Foreskin fibroblast (primary cell): ENCODE measurements at places on chromosomes 1 and 21.

DNA sequence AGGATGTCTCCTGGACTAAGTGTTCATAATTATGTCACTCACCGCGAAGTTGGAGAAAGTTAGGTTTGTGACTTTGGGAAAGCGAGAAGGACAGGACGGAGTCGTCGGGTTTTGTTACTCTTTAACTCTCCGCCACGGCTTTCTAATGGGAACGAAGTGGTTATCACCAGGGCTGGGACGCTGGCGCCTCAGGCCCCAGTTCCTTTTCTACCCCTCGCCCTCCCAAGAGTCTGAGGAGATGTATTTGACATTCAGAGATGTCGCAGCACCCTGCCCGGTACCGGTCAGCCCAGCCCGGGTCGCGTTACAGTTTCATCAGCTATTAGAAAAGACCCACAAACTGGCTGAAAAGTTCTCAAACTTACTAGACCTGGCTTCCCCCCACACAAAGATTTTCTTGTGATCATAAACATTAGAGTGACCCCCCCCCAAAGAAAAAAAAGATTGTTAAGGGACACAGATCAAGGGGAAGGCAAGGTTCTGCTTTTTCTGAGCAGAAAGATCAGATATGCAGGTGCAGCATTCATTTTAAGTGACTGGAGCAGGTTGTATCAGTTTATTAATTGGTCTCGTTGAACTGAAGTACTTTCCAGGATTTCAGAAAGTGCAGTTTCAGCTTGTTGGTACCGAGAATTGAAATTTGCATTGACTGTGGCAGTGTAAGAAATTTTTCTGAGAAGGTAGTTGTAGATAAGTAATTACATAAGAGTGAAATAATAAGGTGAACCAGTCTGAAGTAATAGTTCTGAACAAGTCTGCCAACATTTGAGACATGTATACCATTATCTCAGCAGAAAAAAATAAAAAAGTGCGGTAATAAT lies 859 bp upstream of the ZBTB18 start:
- DNase-seq: no peak

DNA sequence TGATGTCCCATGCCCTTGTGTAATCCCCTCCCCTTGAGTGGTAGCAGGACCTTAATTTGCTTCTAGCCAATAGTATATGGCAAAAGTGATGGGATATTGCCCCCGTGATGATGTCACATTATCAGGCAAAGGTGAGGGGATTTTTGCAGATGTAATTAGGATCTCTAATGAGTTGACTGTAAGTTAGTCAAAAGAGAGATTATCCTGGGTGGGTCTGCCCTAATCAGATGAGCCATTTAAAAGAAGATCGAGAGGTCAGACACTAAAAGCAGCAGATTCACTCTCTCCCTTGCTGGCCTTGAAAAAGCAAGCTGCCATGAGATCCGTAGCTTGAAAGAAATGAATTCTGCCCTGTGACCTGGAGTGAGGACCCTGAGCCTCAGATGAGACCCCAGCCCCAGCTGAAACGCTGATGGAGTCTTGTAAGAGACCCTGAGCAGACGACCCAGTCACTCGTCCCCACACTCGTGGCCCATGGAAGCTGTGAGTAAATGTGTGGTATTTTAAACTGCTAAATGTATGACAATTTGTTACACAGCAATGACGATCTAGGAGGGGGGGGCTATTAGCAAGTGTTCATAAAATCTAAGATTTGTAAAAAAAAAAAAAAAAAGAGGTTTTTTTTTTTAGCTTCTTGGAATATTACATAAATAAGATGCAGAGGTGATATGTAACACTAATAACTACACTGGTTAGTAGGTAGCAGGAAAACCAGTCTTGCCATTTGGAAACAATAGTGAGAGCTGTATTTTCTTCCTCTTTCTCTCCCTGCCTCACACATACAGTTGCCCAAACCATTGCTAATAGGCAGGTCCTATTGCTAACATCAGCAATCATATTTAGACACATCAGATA lies 50.3 kb upstream of the TARBP1 start:
- DNase-seq: no peak

DNA sequence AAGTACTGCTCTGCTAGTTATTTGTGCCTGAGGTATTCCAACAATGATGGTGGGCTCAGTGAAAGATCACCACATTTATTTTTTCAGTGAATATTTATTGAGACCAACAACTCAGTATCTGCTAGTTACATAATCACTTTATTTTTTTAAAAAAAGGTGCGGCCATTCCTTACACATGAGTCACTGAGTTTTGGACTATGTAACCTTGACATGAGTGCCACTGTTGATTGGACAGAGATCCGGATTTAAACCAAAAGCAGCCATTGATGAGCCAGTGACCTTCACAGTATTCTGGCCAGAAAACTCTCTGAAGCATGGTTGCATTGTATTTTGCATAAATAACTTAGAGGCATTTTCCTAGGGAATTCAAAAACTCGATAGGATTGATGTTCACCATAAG lies 79.5 kb downstream of the NUF2 start:
- DNase-seq: no peak

GRCh38 chr1:26043765-26044164 lies 2.2 kb downstream of the SLC30A2 start:
- DNase-seq: no peak

DNA sequence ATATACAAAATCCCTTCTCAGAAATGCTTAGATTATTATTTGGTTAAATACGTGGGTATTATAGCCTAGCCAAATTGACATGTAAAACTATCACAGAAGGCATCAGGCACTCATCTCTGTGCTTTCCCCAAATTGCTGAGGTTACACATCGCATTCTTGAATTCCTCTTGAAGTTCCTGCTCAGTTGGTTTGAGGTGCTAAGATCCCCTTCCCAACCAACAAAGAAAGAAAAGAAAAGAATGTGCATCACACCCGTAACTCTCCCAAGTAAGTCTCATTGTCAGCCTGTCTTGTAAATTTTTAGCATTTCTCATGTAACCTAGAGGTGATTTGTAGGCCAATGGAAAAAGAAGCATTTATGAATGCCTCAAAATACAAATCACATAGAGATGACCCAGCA lies 539.2 kb upstream of the PRMT6 start:
- DNase-seq: no peak

GRCh38 chr1:12372180-12372579 lies 142.3 kb downstream of the VPS13D start:
- no peak for DNase-seq

- no peak for DNase-seq
Observed at GRCh38 chr21:46569081-46569480, 35.8 kb downstream of the S100B start.

GRCh38 chr1:30312226-30312625 lies 411.2 kb downstream of the MATN1 start:
- no peak for DNase-seq

- DNase-seq: peak; percentile 56
Observed at GRCh38 chr21:45248893-45249381, 38.8 kb downstream of the POFUT2 start.

DNA sequence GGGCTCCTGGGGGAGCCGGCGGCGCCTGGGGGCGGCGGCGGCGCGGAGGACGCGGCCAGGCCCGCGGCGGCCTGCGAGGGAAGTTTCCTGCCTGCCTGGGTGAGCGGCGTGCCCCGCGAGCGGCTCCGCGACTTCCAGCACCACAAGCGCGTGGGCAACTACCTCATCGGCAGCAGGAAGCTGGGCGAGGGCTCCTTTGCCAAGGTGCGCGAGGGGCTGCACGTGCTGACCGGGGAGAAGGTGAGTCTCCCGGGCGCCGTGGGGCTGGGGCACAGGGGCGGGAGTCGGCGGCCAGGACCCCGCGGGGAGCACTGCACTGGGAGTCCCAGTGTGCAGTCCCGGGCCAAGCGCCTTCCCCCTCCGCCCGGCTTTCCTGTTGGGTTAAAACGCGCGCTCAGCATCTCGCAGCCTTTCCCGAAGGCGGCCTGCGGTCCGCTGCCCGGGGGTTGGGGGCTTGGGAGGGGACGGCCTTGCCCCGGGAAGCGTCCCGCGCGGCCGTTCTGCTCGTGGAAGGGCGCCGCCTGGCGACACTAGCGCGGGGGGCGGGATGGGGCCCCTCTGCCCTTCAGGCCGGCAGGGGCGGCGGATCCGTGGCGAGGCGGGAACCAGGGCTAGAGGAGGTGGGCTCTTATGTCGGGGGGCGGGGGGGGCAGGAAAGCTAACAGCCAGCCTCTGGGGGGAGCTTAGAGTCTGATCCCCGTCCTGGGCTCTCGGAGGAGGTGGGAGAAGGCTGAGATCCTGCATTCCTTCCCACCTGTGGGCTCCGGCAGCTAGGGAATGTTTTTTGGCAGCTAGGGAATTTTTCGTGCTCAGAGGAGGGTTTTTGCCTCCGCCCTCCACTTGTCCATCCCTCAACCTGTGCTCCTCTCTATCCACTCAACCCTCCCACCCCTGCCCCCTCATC lies 1.1 kb downstream of the HUNK start:
- DNase-seq: no peak

- no peak for DNase-seq
Observed at GRCh38 chr1:81712425-81712824, 88.3 kb upstream of the ADGRL2 start.

DNA sequence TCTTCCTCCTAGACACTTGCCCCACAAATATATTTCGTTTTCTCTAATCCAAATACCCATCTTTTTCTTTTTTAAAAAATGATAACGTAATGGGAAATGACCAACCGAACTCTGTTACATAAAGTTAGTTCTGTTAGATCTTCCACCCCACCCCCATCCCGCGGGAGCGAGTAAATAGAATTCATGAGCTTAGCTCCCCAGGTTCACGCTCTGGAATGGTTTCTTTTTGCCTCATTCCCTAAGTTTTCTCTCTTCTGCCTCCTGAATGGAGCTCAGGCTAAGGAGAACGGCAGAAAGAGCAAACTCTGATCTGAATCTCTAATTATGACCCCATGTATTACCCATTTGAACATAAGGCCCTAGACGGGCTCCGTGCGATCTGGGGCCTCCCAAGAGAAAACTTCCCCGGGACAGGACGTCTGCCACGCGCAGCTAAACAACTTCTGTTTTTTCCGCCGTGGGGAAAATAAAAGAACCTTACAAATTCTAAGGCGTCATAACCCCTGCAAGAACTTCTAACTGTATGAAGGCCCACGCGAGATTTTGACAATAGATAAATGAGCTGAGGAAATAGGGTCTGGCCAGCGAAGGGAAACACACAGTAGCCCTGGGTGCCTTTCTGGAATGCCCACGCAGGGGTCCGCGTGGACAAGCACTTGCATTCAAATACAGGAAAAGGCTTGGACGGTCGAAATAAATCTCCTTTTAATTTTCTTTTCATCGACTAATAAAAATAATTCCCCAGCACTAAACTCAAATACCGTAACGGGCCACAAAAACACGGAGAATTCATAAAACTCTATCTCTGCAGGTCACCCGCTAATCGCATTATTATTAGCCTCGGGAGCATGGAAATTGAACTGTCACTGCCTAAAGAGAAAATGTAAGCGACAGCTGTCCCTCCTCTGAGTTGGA lies 2.2 kb downstream of the TBX15 start:
- peak; percentile 33 for DNase-seq

GRCh38 chr1:207172885-207173284 lies 68.9 kb downstream of the C4BPA start:
- DNase-seq: no peak

DNA sequence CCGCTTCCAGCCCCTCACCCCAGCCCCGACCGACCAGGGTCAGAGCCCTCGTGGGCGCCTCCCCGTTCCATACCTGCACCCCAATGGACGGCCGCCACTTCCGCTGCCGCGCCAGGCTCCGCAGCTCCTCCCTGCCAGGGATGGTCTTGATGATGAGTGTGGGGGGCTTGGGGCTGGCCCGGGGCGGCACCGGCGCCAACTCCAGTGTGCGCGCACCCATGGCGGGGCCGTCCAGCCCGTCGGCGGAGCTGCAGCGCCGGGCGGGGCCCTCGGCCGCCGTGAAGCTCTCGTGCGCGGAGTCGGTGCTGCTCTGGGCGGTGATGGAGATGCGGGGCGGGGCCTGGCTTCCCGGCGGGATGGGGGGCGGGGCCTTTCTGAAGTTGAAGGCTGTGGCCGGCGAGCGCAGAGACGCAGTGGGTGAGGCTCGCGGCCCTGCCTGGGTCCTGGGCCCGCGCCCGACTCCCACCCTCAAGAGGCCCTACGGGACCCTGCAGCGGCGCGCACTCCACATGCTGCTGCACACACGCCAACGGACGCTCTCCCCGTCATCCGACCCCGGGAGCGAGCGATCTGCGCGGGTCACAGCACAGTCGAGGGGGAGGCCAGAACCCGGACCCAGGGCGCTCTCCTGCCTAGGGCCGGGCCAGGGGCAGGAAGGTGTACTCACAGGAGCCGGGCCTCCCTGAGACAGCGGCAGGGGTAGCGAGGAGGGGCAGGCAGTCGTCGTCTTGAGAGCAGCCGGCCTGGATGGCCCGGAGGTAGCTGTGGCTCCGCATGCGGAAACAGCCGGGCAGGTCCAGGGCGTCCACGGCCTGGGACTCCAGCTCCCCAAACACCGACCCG lies 26.1 kb upstream of the SMIM12 start:
- peak; percentile 17 for DNase-seq

- DNase-seq: peak; percentile 30
Observed at GRCh38 chr1:155931332-155932038, 2.7 kb downstream of the KHDC4 start.

GRCh38 chr1:184524248-184524647 lies 137.4 kb downstream of the C1orf21 start:
- no peak for DNase-seq

GRCh38 chr1:21175670-21176581 lies 771 bp downstream of the EIF4G3 start:
- peak; percentile 51 for DNase-seq
